ENCODE measurements at places on chromosomes 5 and 9.

DNA sequence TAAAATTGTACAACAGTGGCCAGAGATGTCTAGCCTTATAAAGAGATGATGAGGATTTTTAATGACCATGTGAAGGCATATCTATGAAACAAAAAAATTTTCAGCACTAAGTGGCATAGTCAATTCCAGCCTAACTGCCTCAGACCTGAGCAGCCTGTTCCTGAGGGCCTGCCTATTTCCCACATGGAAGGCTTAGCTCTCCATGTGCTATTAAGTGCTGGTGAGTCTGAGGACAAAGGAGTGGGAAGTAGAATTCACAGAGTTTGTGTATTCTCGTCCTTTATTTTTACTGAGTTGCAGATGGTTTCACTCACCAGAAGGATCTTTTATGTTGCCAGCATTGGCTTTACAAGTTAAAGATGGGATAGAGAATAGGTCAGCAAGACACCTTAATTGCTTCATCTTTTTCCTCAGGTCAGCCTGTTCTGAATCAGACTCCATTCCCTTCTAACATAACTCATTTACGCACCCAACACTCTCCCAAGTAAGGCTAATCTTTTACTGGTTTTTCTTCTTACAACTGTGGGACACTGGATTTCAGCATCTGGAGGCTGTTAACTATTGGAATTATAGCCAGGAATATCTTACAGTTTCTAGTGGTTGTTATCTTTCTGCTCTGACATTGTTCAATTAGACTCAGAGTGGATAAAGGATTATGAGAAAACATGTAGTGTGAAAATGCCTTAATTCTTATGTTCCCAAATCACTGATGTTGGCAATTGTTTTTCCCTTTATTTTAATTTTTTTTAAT is 76.8 kb downstream of the ISOC1 start:
- ATAC-seq = no peak

GRCh38 chr9:121484651-121485446 is 14.8 kb downstream of the GGTA1 start:
- no peak for ATAC-seq

DNA sequence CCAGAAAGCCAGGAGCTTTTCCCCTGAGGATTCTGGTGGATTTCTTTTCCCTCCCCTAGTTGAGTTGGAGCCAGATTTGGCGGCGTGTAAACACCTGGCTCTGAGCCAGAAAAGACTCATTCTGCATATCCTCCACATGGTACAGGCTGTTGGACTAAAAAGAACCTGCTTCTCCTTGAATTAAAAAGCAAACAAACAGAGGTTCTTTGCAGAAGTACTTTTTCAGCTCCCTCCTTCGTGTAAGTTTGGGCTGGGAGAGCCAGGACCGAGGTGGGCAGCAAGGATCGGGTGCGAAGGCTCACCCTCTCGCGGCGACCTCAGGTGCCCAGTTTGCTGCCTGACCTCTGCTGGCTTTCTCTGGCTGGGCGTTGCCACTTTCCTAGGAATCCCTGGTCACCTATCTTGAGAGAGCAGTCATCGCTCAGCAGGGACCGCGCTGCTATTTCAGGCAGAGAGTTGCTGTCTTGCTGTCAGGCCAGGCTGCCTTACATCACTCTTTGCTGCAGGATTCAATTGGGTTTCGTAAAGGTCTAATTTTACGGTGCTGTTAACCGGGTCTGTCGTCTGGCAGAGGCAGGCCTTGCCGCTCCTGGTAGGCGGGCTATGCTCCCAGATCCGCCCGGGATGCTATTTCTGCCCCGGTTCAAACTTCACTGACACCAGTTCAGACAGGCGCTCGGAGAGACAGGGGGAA is 3.2 kb downstream of the PAPPA start:
- ATAC-seq = peak; percentile 57

DNA sequence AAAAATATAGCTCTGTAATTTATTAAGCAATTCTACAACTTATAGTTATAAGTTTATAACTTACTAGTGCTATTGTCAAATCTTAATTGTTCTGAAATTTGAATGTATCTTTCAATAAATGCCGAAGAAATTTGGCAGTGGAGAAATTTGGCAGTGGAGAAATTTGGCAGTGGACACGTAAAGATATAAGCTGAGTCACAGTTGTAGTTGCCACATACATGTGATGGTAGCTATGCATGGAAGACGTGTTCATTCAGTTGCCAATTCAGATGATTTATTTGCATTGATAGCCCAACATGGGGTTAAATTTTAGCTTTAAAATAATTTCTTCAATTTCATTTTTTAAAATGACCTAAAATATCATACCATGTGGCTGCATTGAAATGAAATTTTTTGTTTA is 127.8 kb upstream of the NR4A3 start:
- no peak for ATAC-seq

- peak; percentile 89 for ATAC-seq
Observed at GRCh38 chr5:93130624-93131490, 450.2 kb downstream of the NR2F1-AS1 start.

- ATAC-seq = no peak
Observed at GRCh38 chr5:80799041-80799440, 144.3 kb upstream of the DHFR start.

DNA sequence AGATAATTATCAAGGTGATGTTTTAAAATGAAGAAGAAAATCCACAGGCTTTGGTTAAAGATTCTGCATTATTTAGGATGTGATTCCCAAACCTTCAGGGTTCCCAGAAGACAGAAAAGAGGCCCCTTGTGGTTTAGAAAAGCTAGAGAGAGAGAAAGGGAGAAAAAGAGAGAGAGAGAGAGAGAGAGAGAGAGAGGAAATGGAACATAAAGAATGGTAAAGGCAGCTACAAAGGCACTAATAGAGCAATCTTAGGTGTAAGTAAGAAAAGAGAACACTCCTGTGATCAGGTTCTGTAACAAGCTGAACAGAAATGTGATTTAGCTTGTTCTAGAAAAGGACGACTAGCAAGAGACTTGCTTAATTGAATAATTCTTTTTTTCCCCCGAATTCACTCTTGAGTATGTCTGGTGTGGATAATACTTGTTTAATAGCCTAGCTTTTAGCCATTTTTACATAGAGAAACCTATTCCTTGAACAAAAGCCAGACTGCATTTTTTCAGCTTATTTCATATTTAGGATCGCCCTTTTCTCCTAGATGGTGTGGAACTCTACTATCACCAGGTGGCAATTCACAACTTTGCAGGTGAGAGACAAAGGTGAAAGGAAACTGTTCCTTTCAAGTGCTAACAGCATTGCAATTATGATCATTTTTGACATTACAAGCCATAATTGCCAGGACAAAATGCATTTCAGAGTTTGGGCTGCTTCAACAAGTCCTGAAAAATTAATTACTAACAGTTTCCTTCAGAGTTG is 57.6 kb upstream of the SH3GL2 start:
- ATAC-seq = no peak

DNA sequence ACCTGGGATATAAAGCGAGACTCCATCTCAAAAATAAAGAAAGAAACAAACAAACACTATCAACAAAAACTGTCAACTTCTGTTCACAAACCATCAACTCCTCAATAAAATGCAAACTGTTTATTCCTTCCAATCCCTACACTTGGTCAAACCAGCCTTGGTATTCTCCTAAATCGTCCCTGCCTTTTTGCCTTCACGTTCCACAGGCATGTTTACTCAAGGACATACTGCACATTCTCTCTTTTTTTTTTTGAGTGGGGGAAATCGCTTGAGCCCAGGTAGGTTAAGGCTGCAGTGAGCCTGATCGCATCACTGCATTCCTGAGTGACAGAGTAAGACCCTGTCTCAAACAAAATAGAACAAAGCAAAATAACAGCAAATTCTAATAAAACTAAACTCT is 13.0 kb downstream of the UBAP2 start:
- no peak for ATAC-seq

DNA sequence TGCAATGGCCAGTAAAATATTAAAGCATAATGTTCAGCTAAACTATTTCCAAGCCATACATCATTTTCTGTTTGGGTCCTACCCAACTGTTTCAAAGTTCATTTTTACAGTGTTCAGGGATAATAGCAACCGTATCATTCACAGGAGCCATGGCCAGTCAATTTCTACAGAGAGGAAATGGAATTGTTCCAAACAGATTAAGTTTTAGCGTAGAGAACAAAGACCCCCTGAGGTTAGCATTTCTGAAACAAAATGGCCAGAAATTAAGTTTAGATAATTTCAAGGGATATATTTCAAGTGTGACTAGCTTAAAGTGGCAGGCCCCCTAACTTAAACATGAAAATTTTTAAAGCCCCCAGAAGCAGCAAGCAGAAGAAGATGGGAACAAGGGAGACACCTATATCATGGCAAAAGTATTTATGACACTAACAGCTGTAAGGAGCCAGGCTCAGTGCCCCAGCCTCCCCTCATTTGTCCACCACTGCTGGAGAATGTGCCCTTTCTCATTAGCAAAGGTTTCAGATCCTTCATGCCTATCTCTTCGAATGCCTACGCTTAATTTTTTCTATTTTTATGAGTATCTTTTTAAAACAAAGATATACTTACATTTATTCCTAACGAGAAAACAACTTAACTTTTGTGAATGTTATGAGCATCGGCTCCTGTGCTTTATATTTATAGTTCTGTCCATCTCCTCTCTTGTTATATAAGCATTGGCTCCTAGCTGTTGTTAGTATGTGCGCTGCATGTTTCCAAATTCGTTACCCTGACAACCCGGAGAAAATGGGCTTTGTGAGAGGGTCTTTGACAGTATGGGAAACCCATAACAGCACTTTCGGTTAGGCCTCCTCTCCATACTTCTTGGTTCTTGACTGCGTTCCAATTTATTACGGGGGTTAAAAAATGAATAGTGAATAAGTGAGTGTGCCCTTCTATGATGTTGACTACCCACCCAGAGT is 116.3 kb downstream of the MED27 start:
- no peak for ATAC-seq

- ATAC-seq = peak; percentile 69
Observed at GRCh38 chr9:95510709-95511615, 5.8 kb downstream of the PTCH1 start.

- ATAC-seq = no peak
Observed at GRCh38 chr5:100780376-100780870, 122.7 kb downstream of the ST8SIA4 start.

- ATAC-seq = no peak
Observed at GRCh38 chr5:1886846-1887587, 4.3 kb upstream of the IRX4 start.

DNA sequence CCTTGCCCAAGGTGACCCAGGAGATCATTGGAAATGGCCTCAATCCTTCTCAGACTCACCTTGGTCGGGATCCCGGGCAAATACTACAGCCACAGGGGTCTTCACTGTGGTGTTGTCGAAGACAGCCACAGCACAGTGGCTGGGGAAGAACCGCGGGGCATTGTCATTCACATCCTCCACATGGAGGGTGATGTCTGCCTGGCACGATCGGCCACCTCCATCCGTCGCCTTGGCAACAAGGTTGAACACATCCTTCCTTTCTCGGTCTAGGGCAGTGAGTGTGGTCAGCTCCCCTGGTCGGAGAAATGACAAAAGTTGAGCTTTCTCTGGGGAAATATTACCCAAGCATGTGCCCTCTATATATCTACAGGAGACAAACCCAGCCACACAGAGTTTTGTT is 56.8 kb downstream of the FAT2 start:
- no peak for ATAC-seq

- no peak for ATAC-seq
Observed at GRCh38 chr9:129098328-129098727, 12.3 kb downstream of the CRAT start.

- ATAC-seq = no peak
Observed at GRCh38 chr5:5331848-5332247, 90.6 kb upstream of the ICE1 start.

- peak; percentile 98 for ATAC-seq
Observed at GRCh38 chr5:96177303-96177869, 215.7 kb upstream of the ELL2 start.

DNA sequence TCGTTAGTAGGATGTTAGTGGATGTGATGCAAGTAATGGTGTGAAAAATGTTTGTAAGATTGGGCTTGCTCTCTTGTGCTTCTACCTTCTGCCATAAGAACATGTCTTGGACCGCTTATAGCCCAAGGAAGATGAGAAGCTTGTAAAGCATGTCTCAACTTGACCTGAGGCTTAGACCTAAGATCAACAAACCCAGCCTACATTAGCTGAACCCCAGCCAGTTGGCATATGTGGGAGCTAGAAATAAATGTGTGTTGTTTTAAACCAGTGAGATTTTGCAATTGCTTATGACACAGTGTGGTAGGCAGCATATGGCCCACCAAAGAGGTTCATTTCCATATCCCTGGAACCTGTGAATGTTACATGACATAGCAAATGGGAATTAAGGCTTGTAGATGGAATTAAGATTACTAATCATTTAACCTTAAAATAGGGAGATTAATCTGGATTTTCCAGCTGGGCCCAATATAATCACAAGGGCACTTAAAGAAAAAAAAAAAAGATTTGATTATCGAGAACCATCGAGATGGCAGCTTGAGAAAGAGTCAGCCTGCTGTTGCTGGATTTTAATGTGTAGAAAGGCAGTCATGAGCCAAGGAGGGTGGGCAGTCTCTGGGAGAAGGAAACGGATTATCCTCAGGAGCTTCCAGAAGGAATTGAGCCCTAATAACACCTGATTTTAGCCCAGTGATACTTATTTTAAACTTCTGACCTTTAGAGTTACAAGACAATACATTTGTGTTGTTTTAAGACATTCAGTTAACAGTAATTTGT is 27.3 kb upstream of the EDIL3 start:
- no peak for ATAC-seq

- no peak for ATAC-seq
Observed at GRCh38 chr5:73394610-73395009, 54.0 kb downstream of the FOXD1 start.

DNA sequence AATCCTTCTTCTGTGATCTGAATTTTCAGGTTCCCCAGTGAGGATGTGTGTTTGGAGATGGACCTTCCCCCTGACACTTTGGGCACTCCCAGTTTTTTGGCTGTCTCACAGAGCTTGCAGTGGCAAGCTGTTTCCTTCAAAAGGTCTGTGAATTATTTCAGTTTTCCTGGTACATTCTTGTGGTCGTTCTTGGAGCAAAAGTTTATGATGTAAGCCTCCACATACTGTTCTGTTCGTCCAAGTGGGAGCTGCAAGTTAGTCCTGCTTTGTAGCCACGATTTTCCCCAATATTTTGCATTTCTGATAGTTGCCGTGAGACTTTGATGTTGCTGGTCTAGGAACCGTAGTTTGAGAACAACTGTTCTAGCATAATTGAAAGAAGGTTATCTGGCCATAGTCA is 88.3 kb downstream of the MTAP start:
- ATAC-seq = no peak

- ATAC-seq = no peak
Observed at GRCh38 chr5:34584165-34584564, 72.0 kb upstream of the RAI14 start.

GRCh38 chr5:31193591-31194467 is at the start of gene CDH6:
TSS of gene CDH6 (plus strand) at chr5:31193686. CDS start at chr5:31267474, 73,788 bp downstream.
- ATAC-seq = peak; percentile 84
